Activated CD4-positive, alpha-beta T cell treated with anti-CD3 and anti-CD28 coated beads, Interleukin-2, amount 50 U/mL, for 1 hour (primary cell): ENCODE measurements at places on chromosomes 11 and 22.

DNA sequence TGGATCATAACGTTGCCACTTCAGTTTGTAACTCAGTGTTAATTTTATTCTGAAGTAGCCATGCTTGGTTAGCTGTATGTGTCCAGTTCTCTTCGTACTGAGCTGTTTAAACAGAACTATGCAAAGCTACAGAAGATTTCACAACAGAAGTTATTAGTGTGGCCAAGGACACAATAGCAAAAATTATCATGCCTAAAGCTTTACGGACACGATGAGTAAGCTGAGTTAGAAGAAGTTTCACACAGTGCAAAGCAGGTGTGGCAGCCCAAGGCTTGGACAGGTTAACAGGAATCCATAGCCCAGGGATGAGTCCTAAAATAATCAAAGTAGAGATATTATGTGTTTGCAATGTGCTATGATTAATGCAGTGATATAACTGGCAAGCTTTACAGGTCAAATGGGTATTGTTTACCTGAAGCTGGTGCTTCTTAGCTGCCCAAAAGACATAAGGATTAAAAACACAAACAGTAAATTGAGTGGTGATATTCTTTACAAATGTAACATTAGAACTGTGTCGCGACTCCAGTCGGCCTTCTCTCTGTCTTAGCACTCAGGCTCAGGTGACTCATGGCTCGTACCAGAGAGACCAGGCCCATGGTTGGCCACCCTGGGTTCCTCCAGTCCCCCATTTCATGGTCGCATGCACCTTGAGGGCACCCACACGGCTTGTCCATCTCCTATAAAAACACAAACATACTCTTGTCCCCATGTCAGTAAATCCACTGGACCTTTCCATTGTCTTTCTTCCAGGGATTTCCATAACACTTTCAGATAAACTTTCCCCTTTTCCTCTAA, 35.5 kb upstream of the NCAM1 start:
- no peak for DNase-seq

- no peak for DNase-seq
Measured at GRCh38 chr11:19805376-19805775, 92.7 kb downstream of the NAV2 start.

- DNase-seq, result no peak
Measured at GRCh38 chr11:123461164-123461563, 31.1 kb downstream of the GRAMD1B start.

DNA sequence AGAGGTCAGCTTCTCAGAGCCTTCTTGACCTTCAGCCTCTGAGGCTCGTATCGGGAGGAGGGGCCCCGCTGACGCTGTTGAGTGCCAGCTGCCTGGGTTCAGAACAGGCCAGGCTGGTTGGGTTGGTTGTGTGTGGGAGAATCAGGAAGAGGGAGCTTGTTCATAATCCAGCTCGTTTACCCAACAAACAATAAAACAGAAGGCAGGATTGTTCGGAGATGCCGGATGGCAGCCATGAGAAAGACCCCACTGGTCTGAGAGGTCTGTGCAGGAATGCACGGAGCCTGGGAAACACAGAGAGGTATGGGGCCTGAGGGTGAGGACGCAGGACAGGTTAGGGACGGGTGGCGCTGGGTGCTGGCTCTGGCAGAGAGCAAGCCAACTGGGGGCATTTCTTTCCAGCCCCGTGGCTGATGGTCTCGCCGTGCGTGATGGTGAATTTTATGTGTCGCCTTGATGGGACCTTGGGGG, 31.6 kb upstream of the SHANK2 start:
- no peak for DNase-seq

DNA sequence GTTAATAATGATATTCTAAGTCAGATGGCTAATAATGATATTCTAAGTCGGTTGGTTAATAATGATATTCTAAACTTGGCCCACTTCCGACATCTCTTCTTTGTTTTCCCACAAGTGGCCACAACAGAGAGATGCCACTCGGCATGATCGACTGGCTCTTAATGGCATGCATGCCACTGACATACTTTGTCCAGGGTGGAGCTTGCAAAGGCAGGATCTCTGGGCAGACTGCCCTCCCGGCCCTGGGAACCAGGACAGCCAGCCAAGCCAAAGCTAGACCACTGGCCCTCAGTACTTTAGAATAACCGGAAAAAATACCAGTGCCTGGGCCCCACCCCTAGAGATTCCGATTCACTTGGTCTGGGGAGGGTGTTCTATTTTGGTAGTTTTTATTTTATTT, 78.1 kb downstream of the KIAA1671 start:
- no peak for DNase-seq

GRCh38 chr11:72863916-72864315, 49.7 kb downstream of the ATG16L2 start:
- DNase-seq, result no peak

- DNase-seq, result no peak
Measured at GRCh38 chr22:17823226-17823625, 49.0 kb upstream of the BID start.

DNA sequence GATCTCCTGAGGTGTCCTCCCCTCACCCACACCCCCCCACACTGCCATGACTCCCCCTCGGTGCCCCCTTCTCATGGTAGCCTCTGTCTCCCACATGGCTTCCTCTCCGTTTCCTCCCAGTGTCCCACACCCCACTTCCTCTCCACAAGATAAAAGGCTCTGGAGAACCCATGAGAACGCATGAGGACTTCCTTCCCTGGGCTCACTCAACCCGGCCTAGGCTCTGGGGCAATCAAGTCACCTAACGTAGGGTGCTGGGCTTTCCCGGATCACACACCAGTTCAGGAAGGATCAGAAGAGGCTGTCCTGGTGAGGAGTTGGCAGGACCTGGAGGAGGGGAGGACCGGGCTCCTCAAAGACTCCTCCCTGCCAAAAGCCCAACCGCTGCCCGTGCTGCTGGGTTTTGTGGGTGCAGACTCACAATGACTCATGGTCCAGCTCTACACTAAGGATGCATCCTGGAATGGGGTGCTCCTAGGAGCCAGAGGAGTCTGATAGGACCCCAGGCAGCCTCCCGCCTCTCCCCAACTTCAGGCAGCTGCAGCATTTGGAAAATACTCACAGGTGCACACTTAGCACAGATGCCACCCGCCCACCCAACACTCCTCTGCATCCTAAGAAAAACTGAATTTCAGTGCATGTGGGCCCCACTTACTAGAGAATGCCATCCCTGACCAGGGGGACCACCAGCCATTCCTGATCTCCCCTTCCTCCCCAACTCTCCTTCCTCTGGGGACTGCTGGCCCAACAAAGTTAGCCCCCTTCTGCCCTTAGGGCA, 21.0 kb downstream of the SLC22A12 start:
- no peak for DNase-seq

DNA sequence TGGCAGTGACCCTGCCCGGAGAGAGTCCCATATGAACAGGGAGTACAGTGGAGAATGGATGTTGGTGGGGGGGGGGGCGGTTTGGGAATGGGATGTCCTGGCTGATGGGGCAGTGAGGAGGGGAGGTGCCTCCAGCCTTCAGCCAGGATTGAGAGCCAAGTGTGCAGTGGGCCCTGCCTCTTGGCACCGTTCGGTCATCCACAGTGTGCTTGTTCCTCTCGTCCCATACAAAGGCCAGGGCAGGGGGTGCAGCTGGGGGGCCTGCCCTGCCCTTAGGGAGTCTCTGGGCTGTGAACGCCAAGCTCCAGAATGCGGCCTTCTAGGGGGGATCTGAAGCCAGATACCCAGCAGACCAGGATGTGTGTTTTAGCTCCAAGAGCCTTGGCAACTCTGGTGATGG, 34.0 kb downstream of the KCNC1 start:
- no peak for DNase-seq

GRCh38 chr11:18844753-18845367, 53.3 kb upstream of the PTPN5 start:
- DNase-seq, result no peak

DNA sequence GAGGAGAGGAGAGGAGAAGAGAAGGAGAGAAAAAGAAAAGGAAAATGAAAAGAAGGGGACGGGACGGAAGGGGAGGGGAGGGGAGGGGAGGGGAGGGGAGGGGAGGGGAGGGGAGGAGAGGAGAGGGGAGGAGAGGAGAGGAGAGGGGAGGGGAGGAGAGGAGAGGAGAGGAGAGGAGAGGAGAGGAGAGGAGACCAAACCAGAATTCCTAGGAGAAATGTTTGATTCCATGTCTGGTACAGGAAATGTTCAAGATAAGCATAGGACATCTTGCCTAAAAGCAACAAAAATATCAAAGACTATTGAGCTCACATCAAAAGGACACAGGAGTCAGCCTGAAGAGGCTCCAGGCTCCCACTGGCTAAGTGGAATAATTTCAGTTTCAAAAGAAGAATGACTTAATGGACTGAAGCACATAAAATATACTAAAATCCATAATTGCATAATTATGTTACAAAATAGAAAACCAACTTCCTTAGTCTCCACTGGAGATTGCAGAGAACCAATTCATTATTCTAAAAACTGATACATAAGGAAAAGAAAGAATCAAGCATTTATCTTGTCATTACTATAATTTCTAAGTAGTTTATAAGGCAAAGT, 101.1 kb upstream of the APOA1 start:
- no peak for DNase-seq

- DNase-seq, result no peak
Measured at GRCh38 chr11:70637949-70638583, 239.7 kb downstream of the CTTN start.

DNA sequence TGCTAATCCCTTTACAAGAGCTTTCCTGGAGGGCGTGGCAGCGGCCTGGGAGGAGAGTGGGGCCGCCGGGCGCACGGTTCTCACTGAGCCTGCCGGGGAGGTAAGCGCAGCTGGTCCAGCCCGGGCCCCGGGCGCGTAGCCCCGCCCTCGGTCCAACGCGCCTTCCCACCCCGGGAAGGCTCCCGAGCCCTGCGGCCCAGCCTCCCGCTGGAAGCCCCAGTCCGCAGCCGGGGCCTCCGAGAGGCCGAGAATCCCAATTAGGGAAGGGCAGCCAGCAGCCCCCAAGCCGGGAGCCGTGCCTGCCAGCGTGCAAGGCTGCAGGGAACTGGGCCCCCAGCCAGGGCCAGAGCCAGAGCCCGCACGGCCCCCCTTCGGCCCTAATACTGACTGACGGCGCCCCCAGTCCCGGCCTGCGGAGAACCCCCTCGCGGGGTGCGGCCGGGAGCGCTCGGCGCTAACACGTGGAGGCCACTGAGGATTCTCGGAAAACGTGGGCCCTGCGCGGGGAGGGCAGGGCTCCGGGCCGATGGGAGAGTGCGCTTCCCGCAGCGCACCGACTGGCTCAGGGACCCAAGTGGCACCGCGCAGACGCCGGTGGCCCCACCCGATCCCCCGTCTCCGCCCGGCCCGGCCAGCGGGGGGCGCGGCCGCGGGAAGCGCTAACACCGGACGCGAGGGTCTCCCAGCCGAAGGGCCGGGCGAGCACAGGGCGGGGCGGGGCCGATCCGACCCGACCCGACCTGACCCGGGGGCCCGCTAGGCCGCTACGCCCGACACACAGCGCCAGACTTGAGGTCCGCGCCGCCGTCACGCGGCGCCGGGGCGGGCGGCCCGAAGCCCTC, 5.7 kb downstream of the ZFTA start:
- no peak for DNase-seq

DNA sequence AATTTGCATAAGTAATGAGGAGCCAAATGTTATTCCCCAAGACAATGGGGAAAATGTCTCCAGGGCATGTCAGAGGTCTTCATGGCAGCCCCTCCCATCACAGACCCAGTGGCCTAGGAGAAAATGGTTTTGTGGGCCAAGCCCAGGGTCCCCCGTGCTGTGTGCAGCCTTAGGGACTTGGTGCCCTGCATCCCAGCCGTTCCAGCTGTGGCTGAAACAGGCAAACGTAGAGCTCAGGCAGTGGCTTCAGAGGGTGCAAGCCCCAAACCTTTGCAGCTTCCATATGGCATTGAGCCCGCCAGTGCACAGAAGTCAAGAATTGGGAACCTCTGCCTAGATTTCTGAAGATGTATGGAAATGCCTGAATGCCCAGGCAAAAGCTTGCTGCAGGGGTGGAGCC, 79.9 kb downstream of the FAM181B start:
- DNase-seq, result no peak

DNA sequence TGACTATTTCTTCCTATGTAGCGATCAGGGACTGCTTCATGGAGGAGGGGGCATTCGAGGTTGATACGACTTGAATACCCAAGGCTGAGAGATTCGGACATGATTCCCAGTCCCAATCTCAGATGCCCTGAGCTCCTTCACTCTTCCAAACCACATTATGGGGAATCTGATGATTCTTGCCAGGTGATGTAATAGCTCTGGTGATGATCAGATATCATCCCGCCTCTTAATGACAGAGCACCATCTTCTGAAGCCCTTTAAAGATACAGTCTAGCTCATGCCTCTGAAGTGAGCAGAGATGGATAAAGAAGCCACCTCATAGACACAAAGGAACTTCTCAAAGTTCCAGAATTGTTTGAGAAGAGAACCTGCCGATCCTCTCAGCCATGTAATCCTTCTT, 8.9 kb upstream of the CLMP start:
- DNase-seq, result no peak

GRCh38 chr11:11448626-11449025, 95.6 kb upstream of the CSNK2A3 start:
- no peak for DNase-seq

DNA sequence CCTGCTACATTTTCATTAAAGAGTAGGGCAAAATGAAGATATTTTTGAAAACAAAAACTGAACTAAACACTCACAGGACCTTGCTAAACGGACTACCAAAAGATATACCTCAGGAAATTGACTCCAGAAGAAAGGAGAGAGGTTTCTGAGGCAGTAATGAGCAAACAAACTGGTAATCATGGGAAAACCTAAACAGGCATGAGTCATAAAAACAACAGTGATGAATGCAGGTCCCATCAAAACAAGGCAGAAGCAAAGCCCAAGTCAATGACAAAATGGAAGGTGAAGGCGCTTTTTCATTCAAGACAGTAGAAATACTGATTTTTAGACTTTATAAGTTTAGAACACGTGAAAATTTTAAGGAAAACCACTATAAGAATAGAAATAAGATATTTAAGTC, 104.5 kb downstream of the EFCAB6 start:
- DNase-seq, result no peak

- no peak for DNase-seq
Measured at GRCh38 chr22:26545385-26545784, 33.1 kb upstream of the TFIP11 start.

GRCh38 chr11:123800036-123800435, 6.1 kb downstream of the OR6M1 start:
- no peak for DNase-seq

DNA sequence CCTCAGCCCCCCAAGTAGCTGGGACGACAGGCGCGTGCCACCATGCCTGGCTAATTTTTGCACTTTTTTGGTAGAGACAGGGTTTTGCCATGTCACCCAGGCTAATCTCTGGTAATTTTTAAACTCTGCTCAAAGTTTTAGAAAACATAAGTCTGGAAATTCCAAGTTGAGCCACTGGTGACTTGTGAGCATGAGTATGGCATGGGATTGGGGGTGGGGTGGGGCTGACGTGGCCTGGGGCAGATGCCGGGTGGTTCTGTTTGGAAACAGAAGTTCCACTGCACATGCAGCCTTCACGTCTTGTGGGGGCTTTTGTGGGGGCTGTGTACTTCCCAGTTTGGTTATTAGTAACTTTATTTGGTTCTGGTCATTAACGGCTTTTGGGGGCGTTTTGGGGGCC, 67.3 kb downstream of the PTPRJ start:
- no peak for DNase-seq

GRCh38 chr22:48982321-48982905, 845.3 kb downstream of the BRD1 start:
- DNase-seq, result no peak
